NAMALWA (cell line): ENCODE measurements at places on chromosomes 3 and 15.

DNA sequence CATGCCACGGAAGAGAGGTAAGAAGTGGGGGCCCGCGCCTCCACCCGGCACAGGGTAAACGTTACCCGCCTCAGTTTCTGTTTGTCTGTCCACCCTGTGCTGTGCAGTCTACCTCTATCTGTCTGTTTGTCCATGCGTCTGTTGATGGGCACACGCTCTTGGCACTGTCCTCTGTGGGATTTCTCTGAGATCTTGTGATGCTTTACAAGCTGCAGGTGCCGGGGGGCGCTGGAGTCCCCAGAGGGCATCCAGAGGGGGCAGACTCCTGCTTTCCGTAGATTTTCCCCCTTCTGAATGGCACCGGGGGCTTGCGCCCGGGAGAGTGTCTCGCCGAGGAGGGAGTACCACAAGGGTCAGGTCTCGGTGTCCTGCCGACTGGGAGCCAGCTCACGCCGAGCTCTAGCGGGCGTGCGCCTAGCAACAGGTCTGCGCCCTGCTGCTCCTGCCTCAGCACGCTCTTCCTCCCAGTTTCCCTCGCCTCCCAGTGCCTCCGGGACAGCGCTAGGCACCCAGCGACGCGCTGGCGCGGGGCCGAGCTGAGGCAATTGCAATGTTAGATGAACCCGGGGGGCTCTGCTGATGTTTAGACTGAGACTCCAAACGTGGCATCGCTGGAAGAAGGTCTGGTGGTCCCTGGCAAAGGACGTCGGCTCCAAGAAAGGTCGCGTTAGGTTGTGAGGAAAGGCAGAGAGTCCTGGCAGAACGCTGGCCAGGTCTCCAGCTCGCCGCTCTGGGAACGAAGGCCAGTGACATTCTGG is 667 bp downstream of the CEMIP start:
- no peak for DNase-seq

DNA sequence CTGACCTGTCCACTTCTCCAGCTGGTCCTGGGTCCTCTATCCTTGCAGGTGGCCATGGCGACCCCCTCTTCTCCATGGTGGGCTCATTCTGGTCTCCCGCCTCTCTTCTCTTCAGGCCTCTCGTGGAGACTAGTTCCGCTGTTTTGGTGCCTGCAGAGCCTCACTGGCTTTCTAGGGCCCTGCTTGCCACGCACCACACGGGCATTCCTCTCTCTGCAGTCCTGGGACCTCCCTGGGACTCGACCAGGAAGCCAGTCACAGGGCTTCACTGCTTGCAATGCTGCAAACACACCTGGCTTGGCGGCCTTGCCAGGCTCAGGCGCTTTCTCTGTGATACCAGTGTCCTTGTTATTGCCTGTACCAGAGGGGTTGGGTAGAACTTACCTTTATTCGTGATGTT is 9.1 kb downstream of the SLC28A1 start:
- DNase-seq, result no peak

DNA sequence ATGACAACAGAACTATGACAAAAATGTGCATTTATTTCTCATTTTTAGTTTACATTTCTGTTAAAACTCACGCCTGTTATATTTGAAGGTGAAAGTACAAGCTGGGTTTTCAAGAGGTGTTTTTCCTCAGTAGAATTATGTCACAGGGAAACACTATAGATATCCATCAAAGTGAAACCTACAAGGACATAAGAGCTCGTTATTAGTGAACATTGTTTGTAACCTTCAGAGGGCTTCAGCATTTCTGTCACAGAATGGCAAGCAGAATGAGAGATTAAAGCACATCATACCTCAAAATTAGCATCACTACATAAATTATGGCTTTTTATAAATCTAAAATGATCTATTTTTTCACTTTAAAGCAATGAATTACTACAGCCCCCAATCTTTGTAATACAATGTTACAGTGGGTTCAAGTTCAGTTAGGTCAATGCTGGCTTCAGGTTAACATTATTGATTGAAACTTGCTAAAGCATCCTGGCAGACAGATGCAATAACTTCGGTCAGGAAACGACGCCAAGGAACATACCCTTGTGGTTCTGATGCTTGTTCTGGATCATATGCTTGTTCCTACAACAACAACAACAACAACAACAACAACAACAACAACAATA is 405.6 kb downstream of the CADM2 start:
- DNase-seq, result no peak

DNA sequence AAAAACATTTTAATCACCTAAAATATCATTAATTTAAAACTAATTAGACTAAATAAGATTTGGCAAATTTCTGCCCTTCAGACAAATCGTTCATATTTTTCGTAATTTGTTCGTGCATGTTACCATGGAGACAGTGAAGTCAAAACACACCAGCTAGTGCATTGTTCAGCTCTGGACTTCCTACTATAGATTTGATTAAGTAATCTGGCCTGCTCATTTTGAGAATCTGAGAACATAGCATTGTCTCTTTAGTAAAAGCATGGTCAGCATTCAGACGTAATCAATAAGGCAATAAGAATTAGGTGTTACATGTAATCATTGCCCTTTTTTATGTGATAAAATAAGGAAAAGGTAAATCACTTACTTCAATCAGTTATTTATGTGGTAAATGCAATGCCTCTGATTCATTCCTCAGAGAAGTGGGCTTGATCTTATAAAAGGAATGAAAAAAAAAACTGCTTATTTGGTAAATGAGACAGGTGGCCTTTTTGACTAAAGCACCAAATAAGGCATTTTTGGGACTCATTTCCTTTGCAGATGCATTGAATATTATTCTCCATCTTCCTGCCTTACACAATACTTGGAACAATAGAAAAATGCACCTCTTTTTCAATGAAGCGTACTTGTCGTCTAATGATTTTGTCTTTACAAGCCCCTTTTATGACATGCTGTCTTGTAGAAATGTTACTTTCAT is 84.5 kb upstream of the FNDC3B start:
- DNase-seq, result no peak
